T-helper 17 cell (primary cell): ENCODE measurements at places on chromosomes 5 and 9.

DNA sequence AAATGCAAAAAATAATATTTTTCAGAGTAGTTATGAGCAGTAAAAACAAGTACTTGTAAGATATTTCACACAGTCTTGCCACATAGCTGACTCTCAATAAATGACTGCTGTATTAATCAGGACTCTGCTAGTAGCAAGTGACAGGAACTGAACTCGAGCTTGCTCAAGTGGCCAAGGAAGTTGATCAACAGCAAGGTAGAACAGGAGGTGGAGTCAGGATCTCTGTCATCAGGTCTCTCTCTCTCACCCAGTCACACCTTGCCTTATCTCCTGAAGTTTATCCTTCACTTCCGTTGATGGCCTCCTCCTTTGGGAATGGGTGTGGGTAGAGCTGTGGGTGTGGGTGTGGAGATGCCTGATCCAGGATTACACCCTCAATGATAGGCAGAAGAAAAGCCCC, 107.0 kb downstream of the GPBP1 start:
- DNase-seq, result no peak

DNA sequence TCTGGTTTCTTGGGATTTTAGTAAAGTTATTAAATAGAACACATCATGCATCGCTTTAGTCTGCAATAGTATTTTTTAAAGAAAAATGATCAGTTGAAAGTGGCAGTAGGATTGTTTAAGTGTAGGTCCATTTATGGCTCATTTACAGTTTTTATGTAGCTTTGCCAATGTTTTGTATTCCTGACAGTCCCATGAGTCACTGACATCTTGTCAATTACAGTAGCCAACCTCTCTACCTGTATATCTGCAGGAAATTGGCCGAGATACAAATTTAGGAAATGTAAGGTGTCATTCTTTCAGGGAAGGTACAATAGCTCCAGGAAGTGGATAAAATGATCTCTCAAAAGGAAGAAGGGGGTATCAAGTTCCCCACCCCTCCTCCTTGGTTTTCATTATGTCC, 47.7 kb upstream of the MTAP start:
- DNase-seq, result no peak

DNA sequence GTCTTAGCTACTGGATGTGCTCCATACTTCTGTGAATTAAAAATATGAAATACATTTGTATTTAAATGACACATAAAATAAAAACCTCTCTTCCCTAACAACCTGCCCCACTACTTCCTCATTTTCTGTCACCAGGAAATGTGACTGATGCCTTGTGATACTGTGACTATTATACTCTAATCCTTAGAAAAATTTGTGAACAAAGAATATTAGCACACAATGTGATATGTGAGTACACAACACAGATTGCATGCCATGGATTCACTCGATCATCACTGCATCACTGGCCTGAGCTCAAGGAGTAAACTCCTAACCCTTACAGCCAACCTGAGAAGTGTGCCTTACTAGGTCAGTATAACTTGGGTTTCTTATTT, 281.0 kb downstream of the EFNA5 start:
- DNase-seq, result no peak

GRCh38 chr9:37944671-37945481, 40.9 kb upstream of the SLC25A51 start:
- DNase-seq, result no peak
